Peyer's patch (tissue), 4 donors: ENCODE measurements at places on chromosomes 4 and X. TPM values are rescaled to one million over a fixed set of nuclear protein-coding genes. Genes with fewer than 3 reads are reported as not detected.

SPON2 gene
- total RNA-seq = 64.3 TPM

SMIM14 gene
- total RNA-seq = 27.7 TPM

PCDH7 gene
- total RNA-seq = 7.8 TPM

BEND2 gene
- total RNA-seq = not detected

TCEAL6 gene
- total RNA-seq = not detected

HERC5 gene
- 12.4 TPM for total RNA-seq

CLNK gene
- not detected for total RNA-seq

LRCH2 gene
- 2.4 TPM for total RNA-seq

FAM156B gene
- total RNA-seq = 26.6 TPM

TSC22D3 gene
- total RNA-seq = 185 TPM

PTTG2 gene
- 2.5 TPM for total RNA-seq

BTK gene
- total RNA-seq = 66.8 TPM

SERTM2 gene
- 0.13 TPM for total RNA-seq

PDCL2 gene
- total RNA-seq = not detected
